ENCODE measurements at places on chromosomes 5 and 9.

DNA sequence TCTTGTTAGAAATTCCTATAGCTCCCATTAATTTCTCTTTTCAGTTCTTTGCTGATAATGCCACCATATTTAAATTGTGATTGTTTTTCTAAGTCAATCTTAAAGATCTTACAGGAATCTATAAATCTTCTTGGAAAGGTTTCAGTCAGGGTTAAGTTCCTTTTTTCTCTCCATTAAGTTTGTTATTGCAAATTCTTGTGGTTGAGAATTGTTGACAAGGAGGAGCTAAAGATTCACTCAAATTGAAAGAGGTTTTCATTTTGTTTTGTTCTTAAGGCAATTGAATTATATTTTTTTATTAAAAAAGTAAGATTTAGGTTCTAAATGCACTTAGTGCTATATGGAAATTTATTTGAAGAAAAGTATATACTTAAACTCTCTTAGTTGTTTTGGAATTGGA lies 213.4 kb downstream of the PRR16 start:
- no peaks in the 10 kb centered on the region for H3K27me3 ChIP-seq
- H3K36me3 ChIP-seq = no peaks in the 10 kb centered on the region
- H3K4me3 ChIP-seq = no peak overlapping the region
- no peaks in the 10 kb centered on the region for H3K4me1 ChIP-seq
- H3K27ac ChIP-seq = no peak overlapping the region

- no peak for DNase-seq
- H3K36me3 ChIP-seq = no peaks in the 10 kb centered on the region
- H3K27me3 ChIP-seq = no peaks in the 10 kb centered on the region
- H3K4me1 ChIP-seq = no peaks in the 10 kb centered on the region
These were observed 76.2 kb upstream of the TMED7 start for GRCh38 chr5:115702025-115702424.

GRCh38 chr9:131169563-131170240 lies 44.3 kb downstream of the NUP214 start:
- H3K27me3 ChIP-seq = no peaks in the 10 kb centered on the region
- H3K4me1 ChIP-seq = no peaks in the 10 kb centered on the region
- no peak overlapping the region for H3K4me3 ChIP-seq
- DNase-seq = no peak
- no peak overlapping the region for H3K27ac ChIP-seq
- H3K36me3 ChIP-seq = peaks cover 3% of the 10 kb centered on the region

- no peaks in the 10 kb centered on the region for H3K27me3 ChIP-seq
- H3K36me3 ChIP-seq = no peaks in the 10 kb centered on the region
- H3K4me1 ChIP-seq = peaks cover 9% of the 10 kb centered on the region
- DNase-seq = no peak
- H3K4me3 ChIP-seq = no peak overlapping the region
These were observed 95.0 kb downstream of the PCSK1 start for GRCh38 chr5:96338091-96338490.

DNA sequence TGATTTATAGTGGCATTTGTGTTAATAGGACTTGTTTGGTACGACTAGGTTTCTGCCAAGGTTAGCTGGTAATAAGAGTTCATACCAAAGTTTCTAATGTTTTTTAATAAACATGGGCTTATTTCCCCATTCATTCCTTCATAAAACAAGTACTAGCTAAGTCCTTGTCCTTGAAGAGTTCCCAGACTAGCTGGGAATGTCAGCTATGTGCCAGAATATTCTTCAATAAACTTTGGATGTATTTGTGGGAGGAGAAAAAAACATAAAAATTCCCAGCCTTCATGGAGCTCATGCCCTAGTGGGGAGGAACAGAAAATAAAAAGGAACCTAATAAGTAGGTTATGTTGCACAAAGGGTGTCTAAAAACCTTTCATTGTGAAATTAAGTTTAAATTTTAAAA lies 176.9 kb downstream of the DENND1A start:
- H3K4me1 ChIP-seq = no peaks in the 10 kb centered on the region
- DNase-seq = no peak
- H3K4me3 ChIP-seq = no peak overlapping the region
- H3K36me3 ChIP-seq = no peaks in the 10 kb centered on the region
- no peaks in the 10 kb centered on the region for H3K27me3 ChIP-seq

DNA sequence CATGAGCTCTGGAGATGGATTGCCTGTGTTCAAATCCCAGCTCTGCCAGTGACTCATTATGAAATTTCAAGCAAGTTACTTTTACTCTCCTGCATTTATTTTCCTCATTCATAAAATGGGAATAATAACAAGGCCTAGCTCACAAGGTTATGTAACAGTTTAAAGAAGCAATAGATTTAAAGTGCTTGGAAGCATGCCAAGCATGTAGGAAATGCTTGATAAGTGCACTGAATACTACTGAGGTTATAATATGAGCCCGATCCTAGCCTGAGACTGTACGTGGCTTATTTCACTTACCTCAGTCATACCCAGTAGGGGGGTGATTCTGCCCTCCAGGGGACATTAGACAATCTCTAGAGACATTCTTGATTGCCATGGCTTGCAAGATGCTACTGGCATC lies 734.1 kb upstream of the WWC1 start:
- H3K27ac ChIP-seq = no peak overlapping the region
- H3K27me3 ChIP-seq = no peaks in the 10 kb centered on the region
- H3K36me3 ChIP-seq = no peaks in the 10 kb centered on the region
- H3K4me1 ChIP-seq = no peaks in the 10 kb centered on the region
- H3K4me3 ChIP-seq = no peak overlapping the region

Data from breast epithelium (tissue), 4 donors.